SHP77 treated with DMSO at 0.1 percent for 48 hours (cell line): ENCODE measurements at places on chromosomes 13 and 19.
A peak's percentile ranks its signal among the peaks of the same experiment; 100 is the strongest.

DNA sequence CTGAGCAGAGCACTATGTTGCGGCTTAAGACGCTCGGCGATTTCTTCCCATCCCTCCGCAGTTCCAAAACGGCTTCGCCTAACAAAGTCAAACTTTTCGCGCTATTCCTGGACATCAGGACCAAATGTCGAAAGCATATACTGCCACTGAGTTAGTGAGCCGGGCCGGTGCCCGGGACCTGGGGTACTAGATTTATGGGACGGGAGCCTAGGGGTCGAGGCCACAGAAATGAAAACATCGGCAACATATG is 699 bp downstream of the RCBTB2 start:
- no peak for DNase-seq

- peak; percentile 18 for DNase-seq
These were observed 10.7 kb upstream of the KPTN start for GRCh38 chr19:47494729-47495128.

- DNase-seq = no peak
These were observed 11.0 kb downstream of the PAF1 start for GRCh38 chr19:39379865-39380396.

GRCh38 chr13:75072368-75072767 is 409.6 kb downstream of the TBC1D4 start:
- no peak for DNase-seq

GRCh38 chr19:18234194-18234593 is 8.0 kb upstream of the PDE4C start:
- no peak for DNase-seq

DNA sequence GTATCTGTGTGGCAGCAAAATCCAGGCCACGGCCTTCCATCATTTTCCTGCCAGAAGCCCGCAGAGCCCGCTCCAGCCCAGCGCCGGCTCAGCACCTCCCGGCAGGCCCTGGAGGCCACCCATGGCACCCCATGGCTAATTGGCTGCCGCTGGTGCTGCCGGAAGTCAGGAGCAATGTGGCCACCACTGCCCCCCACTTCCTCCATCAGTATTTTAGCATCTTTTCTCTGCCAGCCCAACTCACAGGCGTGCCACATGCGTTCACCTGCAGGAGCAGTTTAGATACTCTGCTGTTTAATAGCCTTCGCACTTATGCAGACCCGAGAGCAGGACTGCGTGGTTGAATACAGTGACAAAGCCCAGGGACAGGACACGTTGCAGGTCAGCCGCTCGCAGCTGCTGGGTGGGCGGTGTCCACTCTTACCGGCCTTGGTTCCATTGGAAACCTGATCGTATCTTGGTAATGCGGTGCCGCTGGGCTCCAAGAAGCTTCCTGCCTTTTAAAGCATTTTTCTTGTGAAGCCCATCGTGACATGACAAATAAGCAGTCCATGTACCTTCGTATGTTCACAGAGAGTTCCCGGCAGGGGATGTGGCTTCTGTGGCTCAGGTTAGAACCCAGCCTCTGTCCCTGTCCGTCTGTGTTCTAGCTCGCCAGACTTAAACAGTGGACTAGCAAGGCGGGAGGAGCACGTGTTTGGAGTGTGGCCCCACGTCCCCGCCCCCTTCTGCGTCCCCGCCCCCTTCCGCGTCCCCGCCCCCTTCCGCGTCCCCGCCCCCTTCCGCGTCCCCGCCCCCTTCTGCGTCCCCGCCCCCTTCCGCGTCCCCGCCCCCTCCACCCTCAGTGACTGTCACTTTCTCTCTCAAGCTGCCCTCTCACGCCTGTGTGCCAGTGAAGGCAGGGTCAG is 162.0 kb upstream of the SOX1 start:
- DNase-seq = no peak

DNA sequence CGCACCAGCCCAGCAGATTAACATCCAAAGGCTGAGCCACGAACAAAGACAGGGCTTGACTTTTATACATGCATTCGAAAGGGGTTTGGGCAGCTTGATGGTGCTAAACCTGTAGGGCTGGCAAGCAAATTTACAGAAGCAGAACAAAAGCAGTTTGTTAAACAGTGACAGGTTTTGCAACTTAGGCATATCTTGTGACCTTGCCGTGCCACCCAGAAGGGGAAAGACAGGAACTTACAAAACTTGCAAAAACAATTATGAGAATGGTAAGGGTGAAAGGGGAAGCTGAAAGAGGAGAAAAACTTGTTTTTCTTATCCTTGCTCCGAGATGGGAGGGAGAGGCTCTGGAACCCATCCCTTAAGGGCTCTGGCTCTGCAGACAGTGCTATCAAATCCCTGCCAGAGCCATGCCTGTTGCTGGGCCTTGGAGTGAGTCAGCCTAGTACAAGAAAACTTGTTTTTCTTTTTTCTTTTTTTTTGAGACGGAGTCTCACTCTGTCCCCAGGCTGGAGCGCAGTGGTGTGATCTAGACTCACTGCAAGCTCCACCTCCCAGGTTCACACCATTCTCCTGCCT is 1325.2 kb upstream of the PRR20A start:
- DNase-seq = no peak

GRCh38 chr13:29454931-29455481 is 140.5 kb downstream of the SLC7A1 start:
- no peak for DNase-seq

DNA sequence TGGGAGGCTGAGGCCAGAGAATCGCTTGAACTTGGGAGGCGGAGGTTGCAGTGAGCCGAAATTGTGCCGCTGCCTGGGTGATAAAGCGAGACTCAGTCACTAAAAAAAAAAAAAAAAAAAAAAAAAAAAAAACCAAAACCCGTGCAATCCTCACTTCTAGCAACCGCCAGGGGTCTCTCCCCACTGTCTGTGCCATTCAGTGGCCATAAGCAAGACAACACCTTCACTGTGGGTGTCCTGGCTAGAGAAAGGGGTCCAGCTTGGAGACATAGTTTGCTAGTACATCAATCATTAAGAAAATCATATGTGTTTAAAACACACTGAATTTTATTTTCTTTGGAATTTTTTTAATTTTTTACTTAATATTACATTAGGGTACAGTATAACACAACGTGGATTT is 68.2 kb downstream of the RASL11A start:
- no peak for DNase-seq

GRCh38 chr13:98869408-98870090 is 108.3 kb downstream of the DOCK9 start:
- DNase-seq = no peak

- DNase-seq = peak; percentile 34
These were observed 197.0 kb downstream of the COL4A1 start for GRCh38 chr13:110109910-110110309.

DNA sequence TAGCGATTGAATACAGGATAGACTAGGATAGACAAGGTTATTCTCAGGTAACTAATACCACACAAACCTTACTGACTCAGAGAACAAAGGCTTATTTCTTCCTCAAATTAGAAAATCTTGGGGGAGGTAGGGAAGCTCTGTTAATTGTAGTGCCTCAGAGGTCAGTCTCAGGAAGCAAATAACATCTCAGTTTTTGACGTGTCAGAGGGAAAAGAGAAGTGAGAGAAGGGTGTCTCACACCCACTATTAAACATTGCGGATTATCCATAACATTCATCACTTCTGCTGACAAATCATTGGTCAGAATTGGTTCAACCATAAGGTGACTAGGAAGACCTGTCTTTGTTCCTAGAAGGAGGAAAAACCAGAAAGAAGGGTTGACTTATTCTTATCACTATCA is 579.4 kb upstream of the MIR17HG start:
- no peak for DNase-seq

GRCh38 chr19:54554006-54554405 is 19.6 kb upstream of the LILRA2 start:
- no peak for DNase-seq
